ENCODE measurements at places on chromosomes 5 and 9.

DNA sequence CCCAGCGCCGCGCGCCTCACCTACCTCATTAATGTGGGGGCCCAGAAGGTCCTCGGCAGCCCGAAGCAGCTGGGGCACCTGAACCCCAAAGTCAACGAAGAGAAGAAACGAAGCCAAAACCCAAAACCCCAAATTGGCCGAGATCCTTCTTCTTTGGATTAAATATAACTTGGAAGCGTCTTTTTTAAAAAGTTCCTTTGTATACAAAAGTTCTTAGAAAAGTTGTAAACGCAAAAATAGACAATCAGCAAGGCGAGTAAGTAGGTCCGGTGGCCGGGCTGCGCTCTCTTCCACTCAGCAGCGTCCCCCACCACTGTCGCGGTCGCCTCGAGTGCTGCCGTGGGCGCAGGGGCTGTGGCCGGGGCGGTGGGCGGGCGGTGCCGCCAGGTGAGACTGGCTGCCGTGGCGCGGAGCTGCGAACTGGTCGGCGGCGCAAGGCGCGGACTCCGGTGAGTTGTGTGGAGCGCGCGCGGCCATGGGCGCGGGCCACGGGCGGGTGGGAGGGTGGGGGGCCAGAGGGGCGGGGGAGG, 360 bp downstream of the KLF4 start:
- no peak for DNase-seq

GRCh38 chr9:16414451-16414850, 456.0 kb downstream of the BNC2 start:
- DNase-seq, result no peak

GRCh38 chr5:34915856-34916192, 313 bp downstream of the BRIX1 start:
- no peak for DNase-seq

GRCh38 chr5:53560028-53560427, 411 bp upstream of the NDUFS4 start:
- no peak for DNase-seq

- DNase-seq, result no peak
Measured at GRCh38 chr5:88826646-88827585, 56.1 kb downstream of the MEF2C start.

- DNase-seq, result no peak
Measured at GRCh38 chr5:141441571-141442170, 11.4 kb downstream of the PCDHGA12 start.

- DNase-seq, result no peak
Measured at GRCh38 chr9:134670042-134670525, 28.5 kb downstream of the COL5A1 start.

- no peak for DNase-seq
Measured at GRCh38 chr5:61120534-61120933, 41.7 kb downstream of the SMIM15 start.

- DNase-seq, result no peak
Measured at GRCh38 chr5:145791866-145792265, 43.3 kb downstream of the PRELID2 start.

DNA sequence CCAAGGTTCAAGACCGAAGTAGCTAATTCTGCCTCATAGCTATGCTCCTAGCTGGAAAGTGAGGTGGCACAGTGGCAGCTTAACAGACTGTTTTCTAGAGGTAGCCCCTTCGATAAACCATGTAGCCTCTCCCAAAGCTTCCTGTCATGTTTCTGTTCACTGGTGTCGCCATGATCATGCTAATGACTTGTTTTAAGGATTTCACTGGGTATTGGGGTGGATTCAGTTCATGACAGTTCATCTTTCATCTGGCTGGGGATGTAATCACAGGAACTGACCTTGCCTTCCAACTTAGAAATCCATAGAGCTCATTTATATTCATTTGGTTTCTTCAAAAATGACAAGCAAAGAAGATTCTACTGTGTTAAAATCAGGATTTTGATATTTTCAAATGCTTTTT, 9.4 kb downstream of the POU5F2 start:
- DNase-seq, result no peak

DNA sequence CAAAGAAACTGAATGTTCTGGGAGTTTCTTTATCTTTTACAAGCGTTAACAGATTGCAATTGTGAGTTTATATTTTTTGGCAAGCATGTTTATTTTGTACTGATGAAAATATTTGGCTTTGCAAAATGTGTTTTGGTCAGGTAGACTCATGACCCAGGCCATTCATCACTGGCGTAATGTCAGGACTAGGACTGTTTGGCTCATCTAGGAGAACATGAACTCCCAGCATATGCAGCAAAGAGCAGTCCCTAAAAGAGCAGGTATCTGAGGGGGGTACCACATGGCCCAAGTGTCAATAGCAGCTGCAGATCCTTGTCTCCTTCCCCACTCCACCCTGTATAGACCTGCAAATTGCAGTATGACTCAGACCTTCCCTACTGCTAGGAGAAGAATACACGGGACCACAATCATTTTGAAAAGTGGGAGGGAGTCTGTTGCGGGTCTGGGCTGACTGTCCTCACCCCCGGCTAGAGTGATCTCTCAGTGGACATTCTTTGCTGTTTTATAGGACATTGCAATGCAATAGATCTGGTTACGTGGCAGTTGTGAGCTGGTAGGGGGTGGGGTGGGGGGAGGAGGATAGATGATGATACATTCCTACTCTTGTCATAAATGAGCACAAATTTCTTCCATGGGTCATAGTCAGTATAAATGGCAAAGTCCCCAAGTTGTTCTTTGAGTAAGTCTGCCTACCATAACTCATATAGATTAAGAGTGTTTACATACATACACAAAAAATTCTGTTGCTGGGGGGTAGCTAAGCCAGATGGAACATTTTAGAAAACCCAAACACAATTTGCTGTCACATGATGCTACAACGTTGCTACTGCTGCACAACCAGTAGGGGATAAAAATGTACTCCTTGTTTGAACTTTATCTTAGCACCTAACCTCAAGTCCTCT, 20.8 kb upstream of the SNCAIP start:
- no peak for DNase-seq

DNA sequence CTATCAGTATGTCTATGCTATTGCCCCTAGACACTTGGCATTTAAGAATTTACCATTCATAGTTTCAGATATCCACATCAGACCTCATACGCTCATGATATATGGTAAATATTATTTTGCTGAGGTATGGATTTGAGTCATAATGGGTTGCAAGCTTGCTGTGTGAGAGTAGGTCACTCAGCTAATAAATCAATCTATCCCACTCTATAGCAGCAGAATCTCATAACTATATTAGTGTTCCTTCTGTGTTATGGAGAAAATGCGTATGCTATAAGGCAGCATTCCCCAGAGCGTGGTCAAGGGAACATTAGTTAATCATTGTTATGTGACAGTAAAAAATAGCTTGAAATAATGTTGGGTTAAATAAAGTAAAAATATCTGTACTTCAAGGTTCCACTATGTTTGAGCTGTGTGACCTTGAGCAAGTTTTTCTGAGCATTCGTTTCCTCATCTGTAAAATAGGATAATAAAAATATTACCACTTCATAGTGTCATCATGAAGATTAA, 7.7 kb downstream of the TRIM32 start:
- DNase-seq, result no peak

GRCh38 chr5:68088302-68088701, 127.3 kb upstream of the PIK3R1 start:
- no peak for DNase-seq

GRCh38 chr9:22206833-22207232, 197.7 kb upstream of the CDKN2B start:
- no peak for DNase-seq

Data from activated effector memory CD4-positive, alpha-beta T cell treated with Interleukin-2 at 50 U/mL for 16 hours (primary cell).